ENCODE measurements at places on chromosomes 11 and 22.

GRCh38 chr11:6646918-6647679, 8.5 kb downstream of the DCHS1 start:
- no peak for DNase-seq

DNA sequence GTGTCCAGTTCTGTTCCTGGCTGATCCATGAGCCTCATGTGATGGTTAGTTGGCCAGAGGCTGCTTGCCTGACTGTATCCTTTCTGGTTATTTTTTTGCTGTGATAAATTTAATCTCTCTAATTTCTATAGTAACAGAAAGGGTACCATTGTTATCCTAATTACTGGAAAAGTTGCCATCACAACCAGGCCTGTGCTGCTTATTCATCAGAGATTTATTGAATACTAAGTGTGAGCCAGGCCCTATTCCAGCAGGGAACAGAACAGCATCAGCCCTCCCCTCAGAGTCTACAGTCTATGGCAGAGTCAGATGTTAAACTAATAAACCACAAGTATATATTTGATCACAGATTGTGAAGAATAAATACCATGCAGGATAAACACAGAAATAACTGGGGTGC, 86.8 kb downstream of the DEPDC5 start:
- no peak for DNase-seq

DNA sequence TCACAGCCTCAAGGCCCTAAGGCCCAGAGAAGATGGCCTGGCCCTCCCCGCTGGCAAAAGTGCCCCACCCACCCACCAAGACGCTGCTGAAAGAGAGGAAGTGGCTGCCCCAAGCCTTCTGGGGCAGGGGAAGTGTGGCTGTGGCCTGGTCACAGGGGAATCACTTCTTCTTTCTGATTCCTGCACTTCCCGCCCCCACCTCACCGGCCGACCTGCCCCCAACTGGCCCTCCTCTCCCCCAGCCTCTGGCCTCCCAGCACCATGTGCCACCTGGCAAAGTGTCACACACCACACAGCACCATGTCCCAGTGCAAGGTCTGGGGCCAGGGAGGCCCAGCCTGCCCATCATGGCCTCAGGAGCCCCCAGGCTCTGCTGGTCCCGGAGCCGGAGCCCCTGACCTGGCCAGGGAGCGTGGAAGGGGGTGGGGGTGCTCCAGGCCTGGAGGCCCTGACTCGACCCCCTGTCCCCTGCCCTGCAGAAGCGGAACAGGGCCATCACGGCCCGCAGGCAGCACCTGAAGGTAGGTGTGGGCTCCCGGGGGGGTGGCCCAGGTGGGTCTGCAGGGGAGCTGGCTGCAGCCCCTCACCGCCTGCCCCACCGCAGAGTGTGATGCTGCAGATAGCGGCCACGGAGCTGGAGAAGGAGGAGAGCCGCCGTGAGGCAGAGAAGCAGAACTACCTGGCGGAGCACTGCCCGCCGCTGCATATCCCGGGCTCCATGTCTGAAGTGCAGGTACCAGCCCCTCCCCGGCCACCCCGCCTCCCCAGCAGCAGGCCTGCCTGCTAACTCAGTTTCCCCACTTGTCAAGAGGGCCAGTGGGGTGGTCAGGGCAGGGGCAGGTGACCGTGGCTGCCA, 1.4 kb downstream of the TNNI2 start:
- no peak for DNase-seq

DNA sequence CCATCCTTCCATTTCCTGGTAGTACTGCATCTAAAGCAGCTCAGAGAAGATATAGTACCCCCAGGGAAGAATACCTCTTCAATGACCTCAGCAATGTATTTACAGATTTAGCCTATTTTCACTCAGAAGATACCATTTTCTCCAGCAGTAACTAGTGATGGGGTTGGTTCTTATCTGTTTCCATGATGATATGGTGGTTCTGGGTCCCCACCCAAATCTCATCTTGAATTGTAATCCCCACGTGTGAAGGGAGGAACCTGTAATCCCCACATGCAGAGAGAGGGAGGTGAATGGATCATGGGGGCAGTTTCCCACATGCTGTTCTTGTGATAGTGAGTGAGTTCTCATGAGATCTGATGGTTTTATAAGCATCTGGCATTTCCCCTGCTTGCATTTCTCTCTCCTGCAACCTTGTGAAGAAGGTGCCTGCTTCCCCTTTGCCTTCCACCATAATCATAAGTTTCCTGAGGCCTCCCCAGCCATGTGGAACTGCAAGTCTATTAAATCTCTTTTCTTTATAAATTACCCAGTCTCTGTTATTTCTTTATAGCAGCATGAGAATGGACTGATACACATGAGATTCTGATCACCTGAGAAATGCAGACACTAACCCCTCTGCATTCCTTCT, 139.2 kb downstream of the CCDC81 start:
- DNase-seq: no peak

GRCh38 chr11:45560913-45561281, 104.5 kb downstream of the CHST1 start:
- DNase-seq: no peak

- DNase-seq: no peak
These were observed 47.7 kb upstream of the DBX1 start for GRCh38 chr11:20207781-20208621.

DNA sequence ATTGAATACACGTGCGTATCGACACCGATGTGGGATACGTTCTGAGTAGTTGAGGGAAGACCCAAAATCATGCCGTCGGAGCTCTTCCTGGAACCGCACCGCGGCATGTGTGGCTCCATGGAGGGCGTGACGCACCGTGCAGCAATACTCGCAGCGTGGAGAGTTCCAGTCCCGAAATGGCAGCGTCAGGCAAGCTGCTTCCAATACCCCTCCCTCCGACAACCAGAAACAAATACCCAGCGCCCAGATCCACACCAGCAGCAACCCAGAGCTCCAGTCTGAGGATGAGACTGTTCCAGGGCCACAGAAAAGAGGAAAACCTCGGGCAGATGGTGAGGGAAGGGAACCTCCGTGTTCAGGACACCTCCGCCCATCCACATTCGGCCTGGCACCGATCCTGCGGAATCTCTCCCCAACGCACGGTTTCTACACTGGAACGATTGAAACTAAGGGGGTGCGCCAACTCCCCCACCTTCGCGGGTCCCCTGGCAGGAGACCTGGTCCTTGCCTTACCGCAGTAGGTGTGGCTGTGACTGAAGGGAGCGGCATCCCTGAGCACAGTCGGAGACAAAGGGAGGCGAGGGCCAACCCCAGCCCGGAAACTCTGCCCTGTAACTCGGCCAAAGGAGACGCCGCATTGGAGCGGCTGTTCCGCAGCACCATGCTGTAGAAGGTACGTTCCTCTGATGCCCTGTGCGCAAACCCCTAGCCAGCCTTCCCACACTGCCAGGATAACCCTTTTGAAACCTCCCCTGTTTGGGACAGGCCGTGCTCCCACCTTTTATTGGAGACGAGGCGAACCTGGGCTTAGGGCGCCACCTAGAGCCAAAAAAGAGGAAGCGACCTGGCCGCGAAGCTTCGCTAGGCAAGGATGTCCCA, 28.2 kb downstream of the DBX1 start:
- DNase-seq: no peak

DNA sequence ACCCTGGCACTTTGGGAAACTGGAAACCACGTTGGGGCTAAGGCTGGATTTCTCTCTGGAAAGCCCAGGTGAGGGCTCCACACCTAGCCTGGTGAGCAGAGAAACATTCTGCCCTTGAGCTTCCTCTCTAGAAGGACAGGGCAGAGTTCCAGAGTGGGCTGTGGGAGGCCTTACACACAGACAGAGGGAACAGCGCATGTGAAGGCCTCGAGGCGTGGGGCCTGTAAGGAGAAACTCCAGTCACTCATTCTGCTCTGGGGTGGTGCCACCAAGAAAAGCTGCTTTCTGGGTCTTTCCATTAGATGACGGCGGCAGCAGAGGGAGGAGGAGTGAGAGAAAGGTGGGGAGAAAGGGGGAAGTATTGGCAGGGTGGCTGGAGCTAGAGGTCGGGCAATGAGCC, 183.1 kb downstream of the CHST1 start:
- DNase-seq: no peak

- no peak for DNase-seq
These were observed 1.9 kb downstream of the CLTCL1 start for GRCh38 chr22:19289475-19290161.

DNA sequence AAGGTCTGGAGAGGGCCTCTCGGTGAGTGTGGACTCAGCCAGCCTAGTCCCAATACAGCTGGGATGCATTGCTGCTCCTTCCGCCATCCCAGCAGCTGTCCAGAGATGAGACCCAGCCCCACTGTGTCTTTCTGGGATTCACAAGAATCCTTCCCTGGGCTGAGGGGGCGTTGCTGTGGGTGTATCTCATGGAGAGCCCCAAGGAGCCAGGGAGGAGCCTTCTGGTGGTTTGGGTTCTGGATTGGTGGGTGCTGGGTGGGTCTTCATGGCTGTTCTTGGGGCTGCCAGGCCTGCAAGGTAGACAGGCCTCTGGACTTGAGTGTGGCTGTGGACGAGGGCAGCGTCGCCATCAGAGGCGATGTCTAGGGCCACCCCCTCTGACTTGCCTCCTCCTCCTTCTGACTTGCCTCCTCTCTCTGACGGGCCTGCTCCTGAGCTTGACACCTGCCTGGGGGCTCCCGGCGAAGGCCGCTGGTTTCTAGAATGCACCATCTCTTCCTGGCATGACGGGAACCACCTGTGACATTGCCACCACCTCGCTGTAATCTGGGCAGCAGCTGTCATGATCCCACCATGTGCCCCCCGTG, 17.2 kb downstream of the KCNQ1 start:
- no peak for DNase-seq

DNA sequence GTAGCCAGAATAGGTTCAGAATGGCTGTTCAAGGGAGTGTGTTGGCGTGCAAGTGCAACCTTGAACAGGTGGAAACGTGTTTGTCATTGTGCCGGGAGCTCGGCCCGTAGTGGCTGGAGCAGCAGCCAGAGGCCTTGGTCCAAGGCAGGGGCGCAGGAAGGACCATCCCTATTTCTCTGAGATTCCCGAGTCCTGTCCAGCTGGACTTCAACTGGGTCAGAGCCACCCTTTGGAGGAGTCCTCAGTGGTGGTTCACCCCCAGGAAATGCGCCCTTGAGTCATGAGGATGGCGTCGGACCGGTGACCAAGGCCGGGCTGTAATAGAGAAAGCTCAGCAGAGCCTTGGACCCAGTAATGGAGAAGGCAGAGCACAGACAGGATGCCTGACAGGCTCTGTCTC, 1402.0 kb downstream of the BRD1 start:
- no peak for DNase-seq

DNA sequence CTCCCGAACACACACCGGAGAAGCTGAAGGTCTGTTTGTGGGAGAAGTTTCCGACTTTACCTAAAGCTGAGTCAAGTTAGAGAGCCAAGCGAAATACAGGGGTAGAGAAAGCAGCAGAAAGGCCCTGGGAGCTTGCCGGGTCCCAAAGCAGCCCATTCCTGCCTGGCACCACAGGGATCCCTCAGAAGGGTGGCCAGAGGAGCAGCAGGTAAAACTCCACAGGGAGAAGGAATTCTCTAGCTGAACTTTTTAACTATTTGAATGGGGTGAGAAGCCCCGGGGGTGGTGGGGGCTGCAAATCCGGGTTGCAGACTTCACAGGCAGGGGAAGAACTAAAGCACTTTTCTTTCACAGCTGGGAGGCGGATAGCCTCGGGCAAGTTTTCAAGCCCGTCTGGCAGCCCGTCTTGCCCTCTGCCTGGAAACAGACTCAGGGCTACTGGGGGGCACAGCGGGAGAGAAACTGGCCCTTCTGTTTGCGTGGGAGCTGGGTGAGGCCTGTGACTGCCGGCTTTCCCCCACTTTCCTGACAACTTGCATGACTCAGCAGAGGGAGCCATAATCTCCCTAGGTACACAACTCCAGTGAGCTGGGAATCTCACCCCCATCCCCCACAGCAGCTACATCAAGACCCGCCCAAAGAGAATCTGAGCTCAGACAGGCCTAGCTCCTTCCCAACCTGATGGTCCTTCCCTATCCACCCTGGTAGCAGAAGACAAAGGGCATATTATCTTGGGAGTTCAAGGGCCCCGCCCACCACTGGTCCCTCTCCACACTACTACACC, 311.0 kb downstream of the SBF2 start:
- DNase-seq: no peak

DNA sequence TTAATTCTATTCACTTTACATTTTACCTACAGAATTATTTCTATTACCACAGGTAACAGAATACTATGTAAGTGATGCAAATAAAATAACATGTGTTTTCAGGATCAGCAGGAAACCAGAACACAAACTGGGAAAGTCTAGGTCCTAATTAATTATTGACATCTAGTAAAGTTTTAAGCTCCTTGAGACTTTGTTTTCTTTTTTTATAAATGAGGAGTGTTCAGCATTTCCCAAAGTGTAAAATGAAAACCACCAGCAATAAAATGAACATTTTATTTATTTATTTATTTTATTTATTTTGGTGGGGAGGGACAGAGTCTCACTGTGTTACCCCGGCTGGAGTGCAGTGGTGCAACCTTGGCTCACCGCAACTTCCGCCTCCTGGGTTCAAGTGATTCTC, 123.6 kb downstream of the ARHGAP42 start:
- DNase-seq: no peak

DNA sequence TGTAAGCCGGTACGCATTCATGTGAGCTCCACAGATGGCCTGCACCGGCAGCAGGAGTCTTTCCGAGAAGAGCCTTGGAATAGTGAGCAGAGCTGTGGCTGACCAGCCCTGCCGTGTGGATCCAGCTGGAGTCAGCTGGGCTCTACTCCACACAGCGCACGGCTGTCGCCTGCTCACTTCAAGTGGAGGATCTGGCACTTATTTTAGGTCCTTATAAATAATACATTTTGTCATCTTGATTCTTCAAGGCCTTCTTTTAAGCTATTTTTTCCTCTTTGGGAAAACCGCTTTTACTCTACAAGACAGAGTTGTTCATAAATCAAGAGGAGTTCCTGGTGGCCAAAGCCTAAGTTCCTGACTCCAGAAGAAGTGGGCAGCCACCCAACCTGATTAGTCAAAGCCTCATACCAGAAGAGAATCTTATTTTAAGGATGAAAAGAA, 93.8 kb downstream of the KCNC1 start:
- DNase-seq: no peak

DNA sequence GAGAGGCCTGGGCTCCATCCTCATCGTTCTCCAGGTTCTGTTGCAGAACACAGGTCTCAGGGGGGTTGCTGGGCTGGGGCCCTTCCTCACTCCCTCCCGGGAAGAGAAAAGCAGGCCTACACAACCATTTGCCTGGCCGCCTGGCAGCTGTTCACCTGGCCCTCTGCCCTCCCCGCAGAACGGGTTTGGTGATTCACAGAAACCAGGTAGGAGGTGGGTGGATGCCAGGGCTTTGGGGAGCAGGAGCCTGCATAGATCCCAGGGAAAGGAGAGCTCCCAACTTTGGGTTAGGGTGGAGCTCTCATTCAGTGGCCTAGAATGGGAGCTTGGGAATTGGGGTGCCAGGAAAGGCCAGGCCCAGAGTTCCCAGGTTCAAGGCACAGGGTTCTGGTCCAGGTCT, 995 bp downstream of the TMEM134 start:
- no peak for DNase-seq
